HT1080 (cell line): ENCODE measurements at places on chromosomes 11 and 22. TPM values are rescaled to one million over a fixed set of nuclear protein-coding genes. Genes with fewer than 3 reads are reported as not detected.
A peak's percentile ranks its signal among the peaks of the same experiment; 100 is the strongest.

GRCh38 chr22:19993926-19994325, 22.7 kb downstream of the ARVCF start:
- DNase-seq: no peak

DNA sequence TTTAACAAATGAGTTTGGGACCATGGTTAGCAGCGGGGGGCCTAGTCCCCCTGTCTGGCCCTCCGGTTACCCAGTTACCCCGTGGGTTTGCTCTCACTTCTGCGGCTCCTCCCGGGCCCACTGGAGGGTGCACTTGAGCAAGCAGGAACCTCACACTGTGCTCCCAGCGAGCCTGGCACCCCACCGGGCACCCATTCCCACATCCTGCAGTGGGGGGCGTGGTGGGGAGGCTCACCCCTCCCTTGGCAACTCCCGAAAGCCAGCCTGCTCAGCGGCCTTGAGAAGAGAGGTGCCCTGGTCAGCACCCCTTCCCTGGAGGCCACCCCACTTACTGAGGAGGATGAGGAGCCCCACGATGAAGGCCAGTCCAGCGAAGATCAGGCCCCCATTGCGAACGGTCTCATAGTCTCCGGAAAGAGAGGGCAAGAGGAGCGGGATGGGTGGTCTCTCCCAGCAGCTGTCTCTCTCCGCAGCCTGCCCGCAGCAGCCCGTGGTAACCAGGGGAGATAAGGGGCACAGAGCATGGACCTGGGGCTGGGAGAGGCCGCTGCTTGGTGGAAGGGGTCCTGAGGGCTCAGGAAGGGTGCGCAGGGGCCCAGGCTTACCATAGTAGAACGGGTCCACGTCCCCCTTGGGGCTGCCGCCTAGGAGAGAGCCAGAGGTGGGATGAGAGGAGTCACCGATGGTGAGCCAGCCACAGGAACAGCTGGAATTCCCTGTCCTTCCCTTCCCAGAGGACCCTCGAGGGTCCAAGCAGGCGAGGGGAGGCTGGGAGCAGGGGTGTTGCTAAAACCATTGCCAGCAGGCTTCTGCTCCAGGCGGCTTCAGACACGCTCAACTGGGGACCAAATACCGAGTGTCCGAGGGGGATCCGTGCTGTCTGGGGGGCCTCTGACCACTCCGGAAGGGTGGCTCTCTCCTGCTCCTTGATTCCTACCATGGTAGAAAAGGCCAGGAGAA, 2.2 kb downstream of the FXYD2 start:
- no peak for DNase-seq

GRCh38 chr11:119637481-119637880, 91.5 kb downstream of the NECTIN1 start:
- no peak for DNase-seq

- no peak for DNase-seq
Measured at GRCh38 chr22:36641902-36642640, 61.5 kb downstream of the CACNG2 start.

GRCh38 chr11:93844568-93844967, 5.8 kb downstream of the VSTM5 start:
- DNase-seq: no peak

DNA sequence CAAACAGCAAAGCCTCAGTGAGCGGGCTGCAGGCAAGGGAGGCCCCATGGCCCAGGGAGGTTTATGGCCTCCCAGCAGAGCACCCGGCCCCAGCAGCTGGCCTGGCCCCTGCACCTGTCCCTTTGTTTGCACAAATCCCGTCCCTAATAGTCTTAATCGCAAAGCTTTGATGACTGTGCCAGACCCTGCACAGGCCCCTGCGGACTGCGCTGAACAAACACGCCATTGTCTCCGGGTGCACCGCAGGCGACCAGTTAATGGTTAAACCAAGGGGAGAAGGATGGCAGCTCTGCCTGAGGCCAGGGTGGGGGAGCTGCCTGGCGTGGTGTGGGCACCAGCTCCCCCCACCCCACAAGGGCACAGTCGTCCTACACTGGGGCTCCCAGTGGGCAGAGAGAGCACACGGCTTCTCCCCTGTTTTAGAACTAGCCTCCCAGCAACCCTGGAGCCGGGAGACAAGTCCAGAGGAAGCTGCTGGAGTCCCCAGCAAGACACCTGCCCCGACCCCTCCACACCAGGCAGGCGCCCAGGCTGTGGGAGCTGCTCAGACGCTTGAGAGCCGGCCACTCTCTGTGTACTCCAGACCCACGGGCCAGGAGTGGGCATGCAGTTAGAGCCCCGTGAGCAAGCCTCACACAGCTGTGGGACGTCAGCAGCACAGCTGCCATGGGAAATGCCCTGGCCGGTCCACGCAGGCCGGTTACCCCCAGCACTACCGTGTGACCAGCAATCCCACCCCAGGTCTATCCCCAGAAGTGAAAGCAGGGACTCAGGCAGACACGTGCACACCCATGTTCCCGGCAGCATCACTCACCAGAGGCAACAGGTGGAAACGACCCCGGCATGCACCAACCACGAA, 39.7 kb upstream of the TH start:
- DNase-seq: no peak

DNA sequence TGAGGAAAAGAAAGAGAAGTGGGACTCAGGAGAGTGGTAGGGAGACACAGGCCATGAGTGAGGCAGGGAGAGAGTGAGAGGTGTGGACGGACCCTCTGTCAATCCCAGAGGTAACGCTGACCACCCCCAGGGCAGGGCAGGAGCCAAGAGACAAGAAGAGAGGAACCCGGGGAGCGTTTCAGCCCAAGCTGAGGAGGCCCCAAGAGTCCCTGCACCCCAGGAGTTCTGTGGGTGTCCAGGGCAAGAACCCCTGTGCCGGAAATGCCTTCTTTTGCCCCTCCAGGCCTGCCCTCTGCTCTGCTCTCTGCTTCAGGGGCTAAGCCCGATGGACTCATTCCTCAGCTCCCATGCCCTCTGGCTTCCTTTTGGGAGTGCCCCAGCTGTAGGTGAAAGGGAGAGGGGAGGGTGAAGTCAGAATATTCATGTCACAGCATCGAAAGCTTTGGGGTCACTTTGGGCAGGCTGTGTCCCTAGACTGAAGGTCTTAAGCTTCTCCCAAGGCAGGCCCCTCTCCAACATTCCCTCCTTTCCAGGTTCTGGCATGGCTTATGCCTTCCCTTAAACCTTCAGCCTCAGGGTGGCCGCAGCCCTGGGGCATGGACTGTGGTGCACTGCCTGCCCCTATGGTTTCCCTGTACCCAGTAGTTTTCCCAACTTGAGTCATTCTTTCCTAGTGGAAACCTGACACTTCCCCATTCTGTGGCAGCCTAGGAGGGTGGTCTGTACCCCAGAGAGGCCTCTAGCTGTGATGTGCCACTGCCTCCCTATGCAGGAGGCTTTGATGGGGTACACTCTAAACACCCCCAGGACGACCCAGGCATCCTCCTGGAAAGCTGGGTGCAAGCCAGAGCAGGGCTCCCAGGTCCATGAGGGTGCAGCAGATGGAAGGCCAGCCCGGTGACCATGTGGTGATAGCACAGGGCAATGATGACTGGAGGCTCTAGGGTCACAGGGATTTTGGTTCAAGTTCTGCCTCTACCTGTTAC, 27.1 kb downstream of the MYEOV start:
- peak; percentile 74 for DNase-seq

DNA sequence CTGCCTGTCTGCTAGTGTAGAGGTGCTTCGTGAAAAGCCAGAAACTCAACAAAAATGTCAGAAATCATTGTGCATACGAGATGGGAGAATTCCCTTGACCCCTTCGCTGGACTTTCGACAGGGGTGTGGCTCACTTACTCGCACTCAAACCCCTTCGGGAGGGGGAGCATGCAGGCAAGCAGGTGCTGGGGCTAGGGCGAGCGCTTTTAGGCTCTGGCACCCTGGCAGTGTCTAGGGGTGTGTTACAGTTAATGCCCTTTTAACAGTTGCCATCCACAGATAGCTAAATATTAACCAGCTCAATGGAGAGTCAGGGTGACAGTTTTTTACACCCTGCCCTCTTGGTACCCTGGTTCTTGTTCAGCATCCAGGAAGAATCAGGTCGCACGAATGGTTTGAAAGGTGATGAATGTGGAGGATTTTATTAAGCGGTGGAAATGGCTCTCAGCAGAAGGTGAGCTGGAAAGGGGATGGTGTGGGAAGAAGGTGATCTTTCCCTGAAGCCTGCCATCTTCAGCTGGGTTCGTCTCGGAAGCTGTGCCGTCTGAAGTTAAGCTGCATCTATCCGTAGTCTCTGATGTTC, 59.6 kb upstream of the SHANK2 start:
- DNase-seq: no peak

GRCh38 chr11:69485337-69486041, 4.0 kb downstream of the LINC01488 start:
- DNase-seq: no peak

DNA sequence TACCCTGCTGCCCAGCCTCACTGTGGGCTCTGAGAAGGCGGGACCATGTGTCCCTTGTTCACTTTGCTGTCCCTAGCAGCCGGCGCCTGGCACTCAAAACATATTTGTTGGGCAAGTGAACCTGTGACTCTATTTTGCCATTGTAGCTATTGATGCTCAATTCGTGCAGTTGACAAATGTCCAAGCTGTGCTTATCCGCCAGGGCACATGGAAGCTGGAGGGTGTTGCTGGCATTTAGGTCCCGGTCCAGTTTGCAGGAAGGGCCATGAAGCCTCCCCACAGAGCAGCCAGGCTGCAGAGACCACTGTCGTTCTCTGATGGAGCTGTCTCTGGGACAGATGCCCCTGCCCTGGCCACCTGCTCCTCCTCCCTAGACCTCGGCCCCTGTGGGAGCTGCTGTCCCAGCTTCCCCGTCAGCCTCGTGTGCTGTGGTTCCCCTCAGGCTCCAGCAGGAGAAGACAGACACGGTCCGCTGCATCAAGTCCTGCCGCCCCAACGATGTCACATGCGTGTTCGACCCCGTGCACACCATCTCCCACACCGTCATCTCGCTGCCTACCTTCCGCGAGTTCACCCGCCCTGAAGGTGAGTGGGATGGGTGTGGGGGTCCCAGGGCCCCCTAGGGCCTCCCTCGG, 71.5 kb downstream of the FBLN1 start:
- no peak for DNase-seq

GRCh38 chr11:46038529-46038928, 82.7 kb downstream of the PHF21A start:
- DNase-seq: no peak

DNA sequence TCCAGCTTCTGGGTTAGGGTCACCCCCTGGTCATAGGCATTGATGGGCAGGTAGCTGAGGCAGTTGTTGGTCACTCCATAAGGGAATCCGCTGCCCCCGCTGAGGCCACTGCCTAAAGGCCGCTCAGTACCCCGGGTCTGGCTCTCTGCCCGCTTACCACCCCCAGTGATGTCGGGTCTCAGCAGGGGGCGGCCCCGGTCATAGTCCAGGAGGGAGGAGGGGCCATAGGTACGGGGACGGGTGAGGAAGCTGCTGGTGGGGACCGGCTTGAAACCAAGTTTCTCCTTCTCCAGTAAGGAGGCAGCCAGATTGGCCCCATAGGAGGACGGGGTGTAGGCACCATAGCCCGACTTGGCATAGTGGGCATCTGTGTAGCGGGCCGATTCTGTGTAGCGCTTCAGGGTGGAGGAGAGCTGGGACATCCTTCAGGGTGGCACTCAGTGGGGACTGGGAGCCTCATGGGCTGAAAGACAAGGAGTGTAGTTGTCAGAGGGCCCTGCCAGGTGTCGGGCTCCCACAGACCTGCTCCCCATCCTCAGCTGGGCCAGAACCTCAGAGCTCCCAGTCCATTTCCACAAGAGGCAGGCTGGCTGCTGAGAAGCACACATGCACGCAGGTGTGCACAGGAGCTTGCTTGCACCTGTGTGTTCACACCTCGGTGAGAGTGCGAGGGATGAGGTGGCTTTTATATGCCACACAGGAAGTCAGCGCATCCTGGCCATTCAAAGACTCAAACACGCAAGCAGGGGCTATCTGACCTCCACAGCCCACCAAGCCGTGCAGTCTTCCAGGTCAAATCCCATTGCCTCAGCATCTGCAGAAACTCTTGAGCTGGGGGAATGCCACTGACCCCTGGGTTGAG, 8.2 kb downstream of the USP2 start:
- no peak for DNase-seq

GRCh38 chr11:1120532-1121330, 37.0 kb upstream of the MUC5AC start:
- DNase-seq: no peak

GRCh38 chr11:14882196-14882595, 9.8 kb downstream of the CYP2R1 start:
- DNase-seq: no peak

DNA sequence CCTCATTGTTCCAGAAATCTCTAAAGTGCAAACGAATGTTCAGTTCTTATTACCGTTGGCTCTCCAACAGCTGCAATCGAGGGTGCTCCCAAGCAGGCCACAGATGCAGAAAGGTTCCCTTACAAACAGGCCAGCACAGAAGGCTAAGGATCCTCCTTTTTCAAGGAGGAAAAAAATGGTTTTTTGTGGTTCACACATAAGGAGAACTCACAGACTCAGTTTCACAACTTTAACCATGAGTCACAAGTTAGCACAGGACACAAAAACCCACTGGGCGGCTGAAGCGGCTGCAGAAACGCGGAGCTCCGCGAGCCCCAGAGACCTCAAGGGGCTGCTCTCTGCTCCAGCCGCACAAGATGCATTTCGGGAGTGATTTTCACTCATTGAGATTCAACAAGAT, 98.2 kb upstream of the PRR5 start:
- no peak for DNase-seq

DNA sequence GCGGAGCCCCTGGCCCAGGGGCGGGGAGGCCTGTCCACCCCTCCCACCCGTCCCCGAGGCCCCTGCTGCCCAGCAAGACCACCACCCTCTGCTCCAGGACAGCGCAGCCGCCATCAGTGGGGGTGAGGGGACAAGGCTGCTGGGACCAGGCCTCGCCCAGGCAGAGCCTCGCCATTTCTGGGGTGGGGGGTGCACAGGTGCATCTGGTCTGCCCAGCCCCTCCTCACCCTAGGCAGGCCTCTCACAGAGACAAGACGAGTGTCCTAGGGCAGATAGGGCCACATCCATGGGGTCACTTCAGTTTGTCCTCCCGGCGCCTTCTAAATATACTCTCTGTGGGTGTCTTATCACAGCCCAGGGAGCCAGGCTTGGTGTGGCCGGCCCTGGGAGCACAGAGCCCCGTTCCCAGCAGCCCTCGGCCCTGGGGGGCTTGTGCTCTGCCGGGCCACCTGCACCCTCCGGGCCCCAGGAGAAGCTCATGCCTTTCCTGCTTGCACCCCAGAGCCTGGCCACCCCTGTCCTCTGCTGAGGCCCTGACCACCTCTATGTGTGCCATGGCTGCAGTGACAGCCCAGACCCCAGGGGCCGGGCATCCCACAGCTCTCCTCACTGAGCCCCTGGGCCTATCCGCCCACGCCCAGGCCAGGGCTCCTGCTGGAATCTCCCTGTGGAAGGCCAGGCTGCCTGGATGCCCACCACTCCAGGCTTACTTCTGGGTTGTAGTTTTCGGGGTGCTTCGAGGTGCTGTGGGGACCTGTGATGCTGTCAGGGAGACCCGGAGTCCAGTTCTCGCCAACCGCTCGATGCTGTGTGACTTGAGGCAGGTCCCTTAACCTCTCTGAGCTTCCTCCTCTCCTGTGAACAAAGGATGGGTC, 70.8 kb downstream of the KCNQ1 start:
- DNase-seq: no peak

TSKU gene
- 21.9 and 33.8 TPM in 2 replicates for total RNA-seq

MUC6 gene
- not detected in 2 replicates for total RNA-seq

CDHR5 gene
- total RNA-seq: not detected in 2 replicates

LRRC32 gene
- 0.06 and 0.17 TPM in 2 replicates for total RNA-seq

HOATZ gene
- total RNA-seq: not detected in 2 replicates

IGSF22 gene
- total RNA-seq: not detected in 2 replicates

TBX10 gene
- total RNA-seq: not detected in 2 replicates

CTTN gene
- 154 and 179 TPM in 2 replicates for total RNA-seq

TNNT3 gene
- not detected in 2 replicates for total RNA-seq

PGM2L1 gene
- total RNA-seq: 3.0 and 3.7 TPM in 2 replicates

PRODH gene
- total RNA-seq: 0.03 and 0.06 TPM in 2 replicates
